ENCODE measurements at places on chromosomes 5 and 9.

DNA sequence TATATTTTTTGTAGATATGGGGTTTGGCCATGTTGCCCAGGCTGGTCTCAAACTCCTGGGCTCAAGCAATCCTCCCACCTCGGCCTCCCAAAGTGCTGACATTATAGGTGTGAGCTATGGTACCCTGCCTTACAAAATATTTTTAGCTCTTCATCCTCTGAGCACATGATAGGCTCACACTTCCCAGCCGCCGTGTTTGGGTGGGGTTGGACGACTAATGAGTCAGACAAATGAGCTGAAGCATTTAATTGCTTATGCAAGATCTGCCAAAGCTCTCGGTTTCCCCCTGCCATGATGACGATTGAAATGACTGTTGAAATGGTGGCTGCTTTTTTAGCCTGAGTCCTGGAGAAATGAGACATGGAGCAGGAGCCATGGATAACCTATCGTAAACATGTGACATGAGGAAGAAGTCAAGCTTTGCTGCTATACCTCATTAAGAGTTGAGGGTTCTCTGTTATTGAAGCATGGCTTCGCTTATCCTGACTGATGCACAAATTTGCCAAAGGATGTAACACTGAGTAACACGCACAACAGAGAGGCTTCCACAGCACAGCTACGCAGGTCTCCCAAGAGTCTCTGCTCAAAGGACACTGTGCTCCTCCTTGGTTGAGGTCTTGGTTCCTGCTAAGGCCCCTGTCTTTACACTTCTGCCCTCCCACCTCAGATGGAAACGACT is 48.2 kb upstream of the GFPT2 start:
- no peak for DNase-seq

- no peak for DNase-seq
Observed at GRCh38 chr5:119080936-119081335, 10.0 kb downstream of the DMXL1 start.

DNA sequence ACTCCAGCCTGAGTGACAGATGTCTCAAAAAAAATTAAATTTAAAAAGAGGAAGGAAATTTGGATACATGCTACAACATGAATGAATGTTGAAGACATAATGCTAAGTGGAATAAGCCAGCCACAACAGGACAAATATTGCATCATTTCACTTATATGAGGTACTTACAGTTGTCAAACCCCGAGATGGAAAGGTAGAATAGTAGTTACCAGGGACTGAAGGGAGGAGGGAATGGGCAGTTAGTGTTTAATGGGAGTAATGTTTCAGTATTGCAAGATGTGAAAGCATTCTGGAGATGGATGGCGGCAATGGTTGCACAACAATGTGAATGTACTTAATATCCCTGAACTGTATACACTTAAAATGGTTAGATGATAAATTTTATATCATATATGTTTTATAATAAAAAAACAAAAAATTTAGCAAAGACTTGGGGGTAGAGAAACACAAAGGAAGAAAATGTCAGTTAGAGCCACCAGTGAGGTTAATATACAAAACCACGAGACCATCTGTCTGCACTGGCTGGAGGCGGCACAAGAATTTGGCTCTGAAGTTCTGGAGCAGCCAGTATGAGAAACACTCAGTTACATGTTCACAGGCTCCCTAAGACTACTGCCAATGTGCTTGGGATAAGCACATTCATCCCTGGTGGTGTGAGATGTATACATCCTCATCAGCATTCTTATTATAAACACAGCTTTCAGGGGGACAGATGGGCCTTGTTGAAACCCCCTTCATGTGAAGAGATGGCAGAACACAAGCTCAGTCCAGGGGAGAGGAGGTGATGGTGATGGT is 37.0 kb upstream of the RPS23 start:
- no peak for DNase-seq

DNA sequence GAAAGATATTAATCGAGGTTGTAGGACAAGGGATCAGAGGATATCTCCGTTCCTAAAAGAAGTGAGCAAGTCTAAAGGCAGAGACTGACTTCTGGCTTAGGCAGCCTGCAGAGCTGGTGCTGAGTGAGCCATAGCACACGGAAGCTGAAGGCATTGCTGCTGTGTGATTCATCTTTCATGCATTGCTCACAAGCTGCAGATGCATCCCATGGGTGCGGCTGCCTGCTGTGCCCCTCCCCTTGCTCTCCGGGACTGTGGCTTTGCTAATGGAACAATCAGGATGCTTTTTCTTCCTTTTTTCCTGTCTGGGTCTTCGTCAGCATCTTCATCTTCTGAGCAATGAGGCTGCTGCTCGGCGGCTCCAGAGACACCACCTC is 341.4 kb downstream of the DIRAS2 start:
- no peak for DNase-seq

DNA sequence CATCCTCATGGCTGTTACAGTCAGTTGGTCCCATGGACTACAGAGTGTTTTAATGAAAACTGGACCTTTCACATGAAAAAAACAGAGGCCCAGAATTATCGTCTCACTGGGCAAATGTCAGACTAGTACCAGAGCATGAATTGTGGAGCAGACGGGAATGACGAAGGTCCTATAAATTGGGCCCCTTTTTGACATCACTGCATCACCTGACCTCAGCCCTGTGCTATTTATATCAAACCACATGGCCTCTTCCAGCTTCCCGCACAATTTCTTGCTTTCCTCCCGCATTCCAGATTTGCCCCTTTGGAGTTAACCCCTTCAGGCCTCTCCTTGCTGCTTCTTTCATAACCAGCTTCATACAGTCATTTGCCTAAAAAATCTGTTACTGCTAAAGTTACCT is 301.7 kb downstream of the ATPSCKMT start:
- DNase-seq = peak; percentile 22

DNA sequence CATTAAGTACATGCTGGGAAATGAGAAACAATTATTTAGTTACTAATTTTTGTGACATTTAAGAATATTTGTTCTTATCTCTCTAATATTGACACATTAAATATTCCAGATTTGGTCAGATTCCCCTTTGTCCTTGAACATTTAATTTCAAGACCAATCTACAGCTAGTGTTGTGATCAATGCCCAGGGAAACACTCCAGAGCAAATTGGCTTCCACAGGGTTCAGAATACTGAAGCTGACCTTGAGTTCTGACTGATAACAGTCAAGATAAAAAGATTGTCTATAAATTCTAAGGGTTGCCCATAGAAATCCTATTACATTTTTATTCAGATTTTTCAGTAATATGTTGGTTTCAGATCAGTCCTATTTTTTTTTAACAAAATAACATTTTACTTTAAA is 31.3 kb downstream of the ZFYVE16 start:
- DNase-seq = no peak

GRCh38 chr5:139543423-139543991 is 17.6 kb upstream of the UBE2D2 start:
- DNase-seq = peak; percentile 8

- DNase-seq = no peak
Observed at GRCh38 chr5:1441166-1441865, 3.9 kb downstream of the SLC6A3 start.

DNA sequence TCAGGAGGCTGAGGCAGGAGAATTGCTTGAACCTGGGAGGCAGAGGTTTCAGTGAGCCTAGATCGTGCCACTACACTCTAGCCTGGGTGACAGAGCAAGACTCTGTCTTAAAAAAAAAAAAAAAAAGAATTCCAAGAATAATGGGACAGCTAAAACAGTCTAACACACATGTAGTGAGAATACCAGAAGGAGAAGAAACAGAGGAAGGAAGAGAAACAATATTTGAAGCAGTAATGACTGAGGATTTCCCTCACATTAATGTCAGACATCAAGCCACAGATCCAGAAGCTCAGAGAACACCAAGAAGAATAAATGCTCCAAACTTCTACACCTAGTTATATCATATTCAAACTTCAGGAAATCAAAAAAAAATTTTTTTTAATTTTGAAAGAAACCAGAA is 47.1 kb upstream of the EFNA5 start:
- DNase-seq = no peak

- DNase-seq = no peak
Observed at GRCh38 chr9:7137571-7137970, 379.8 kb downstream of the KDM4C start.

- no peak for DNase-seq
Observed at GRCh38 chr5:116559673-116560164, 14.9 kb downstream of the SEMA6A start.

GRCh38 chr5:179771311-179771895 is 22.4 kb upstream of the LTC4S start:
- peak; percentile 82 for DNase-seq

DNA sequence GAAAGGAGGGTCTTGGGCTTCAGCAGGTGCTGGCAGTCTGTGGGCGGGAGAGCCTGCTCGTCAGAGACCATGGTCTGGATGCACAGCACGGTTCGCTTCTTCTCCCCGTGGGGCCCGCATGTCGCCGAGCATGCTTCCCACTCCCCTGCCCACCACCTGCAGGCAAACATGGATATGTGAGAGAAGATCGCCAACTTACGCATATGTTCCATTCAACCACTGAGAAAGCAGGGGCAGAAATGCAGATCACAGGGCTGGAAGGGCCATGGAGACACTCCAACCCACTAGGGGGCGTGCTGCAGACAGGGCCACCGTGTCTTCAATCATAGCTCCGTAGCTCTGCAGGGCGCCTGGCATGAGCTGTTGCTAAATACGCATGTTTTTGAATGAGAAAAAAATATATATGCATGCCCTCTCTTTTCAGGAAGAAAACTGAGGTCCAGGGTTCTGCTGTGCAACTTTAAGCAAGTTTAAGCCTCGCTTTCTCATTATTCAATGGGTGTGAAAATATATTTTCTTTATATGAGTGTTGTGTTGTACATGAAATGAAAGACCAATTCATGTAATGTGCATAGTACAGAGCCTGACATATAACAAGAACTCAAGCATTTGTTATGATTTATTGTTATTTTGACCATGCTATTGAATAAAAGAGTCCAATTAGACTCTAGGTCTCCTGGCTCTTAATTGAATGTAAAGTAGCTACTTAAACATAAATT is 148.0 kb downstream of the TARS1 start:
- DNase-seq = no peak

GRCh38 chr9:136795000-136795348 is 1.2 kb upstream of the CCDC183 start:
- no peak for DNase-seq

DNA sequence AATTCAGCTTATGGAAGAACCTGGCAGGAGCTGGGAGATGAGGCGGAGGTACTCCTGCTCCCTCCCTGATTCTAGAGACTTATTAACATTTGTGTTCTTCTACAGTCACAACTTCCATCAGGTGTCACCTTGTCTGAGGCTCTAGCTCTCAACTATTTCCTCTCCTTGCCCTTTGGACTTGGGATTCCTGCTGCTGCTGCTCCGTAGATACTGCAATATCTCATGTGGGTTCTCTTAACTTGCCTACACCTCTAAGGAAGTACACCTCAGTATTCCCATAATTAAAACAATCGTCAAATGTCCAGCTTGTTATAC is 21.2 kb downstream of the ANXA1 start:
- no peak for DNase-seq

GRCh38 chr5:148002451-148002850 is 61.3 kb upstream of the SPINK5 start:
- no peak for DNase-seq

DNA sequence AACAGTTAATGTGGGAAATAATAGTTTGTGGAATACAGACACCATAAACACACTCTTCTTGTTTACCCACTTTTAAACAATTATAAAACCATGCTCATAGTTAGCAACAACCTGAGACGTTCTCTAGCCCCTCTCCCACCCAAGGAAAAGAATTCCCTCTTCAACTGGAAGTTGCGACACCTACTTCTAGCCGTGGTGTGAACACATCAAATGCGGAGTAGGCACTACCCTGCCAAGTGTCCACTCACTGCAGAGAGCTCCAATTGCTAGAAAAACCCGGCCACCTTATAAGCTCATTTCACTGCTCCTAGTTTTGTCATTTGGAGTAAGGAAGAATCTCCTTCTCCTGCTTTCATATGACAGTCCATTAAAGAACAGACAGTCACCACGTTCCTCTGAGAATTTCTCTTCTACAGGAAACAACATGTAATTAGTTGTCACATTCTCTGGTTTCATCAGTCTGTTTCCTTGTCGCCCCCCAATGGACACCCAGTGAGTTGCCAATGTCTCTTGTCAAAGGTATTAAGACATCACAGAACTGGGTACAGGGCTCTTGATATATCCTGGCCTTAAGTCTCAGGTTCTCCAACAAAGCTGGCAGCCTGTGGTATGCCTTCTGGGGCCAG is 47.3 kb downstream of the PRLR start:
- peak; percentile 19 for DNase-seq

DNA sequence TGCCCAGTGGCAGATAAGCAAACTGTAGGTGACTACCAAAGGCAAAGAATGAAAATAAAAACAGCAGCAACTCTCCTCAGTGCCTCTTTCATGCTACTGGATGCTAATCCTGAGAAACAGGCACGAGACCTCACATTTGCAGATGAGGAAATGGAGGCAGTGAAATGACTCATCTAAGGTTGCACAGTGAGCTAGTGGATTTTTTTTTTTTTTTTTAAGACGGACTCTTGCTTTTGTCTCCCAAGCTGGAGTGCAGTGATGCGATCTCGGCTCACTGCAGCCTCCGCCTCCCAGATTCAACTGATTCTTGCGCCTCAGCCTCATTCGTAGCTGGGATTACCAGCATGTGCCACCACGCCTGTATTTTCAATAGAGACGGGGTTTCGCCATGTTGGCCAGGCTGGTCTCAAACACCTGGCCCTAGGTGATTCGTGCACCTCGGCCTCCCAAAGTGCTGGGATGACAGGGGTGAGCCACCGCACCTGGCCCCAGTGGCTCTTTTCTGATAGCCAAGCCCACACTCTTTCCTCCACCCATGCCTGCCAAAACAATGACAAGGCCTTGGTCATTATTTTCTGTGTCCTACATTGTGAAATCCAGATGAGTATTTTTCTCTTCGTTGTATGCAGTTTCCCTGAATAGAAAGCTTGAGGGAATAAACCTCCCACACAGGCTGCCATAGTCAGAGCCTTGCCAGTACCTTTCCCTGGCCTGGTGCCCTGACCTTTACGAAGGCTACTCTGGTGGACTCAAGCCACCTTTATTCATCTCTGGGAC is 19.2 kb downstream of the DOCK2 start:
- no peak for DNase-seq

DNA sequence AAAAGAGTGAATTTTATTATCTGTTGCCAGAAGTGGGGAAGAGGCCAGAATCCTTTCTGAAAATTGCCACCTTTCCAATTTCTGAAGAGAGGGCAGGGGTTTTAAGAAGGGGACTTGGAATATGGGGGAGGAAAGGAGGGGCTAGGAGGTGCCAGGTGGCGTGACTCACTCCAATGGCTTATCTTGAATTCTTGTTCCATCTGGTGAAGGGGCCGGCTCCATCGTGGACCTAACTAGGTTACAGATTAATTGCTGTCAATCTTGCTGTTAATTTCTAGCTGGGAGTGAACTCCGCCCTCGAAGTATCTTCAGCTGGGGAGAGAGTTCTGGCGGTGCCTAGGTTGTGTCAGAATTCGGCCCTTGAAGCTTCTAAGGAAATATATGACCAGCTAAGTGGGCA is 138.7 kb downstream of the YTHDC2 start:
- DNase-seq = no peak

Measured in G401 (cell line).